GM04503 (cell line): ENCODE measurements at places on chromosomes 4 and X.

GRCh38 chr4:921830-922331, 10.2 kb downstream of the GAK start:
- DNase-seq = no peak

DNA sequence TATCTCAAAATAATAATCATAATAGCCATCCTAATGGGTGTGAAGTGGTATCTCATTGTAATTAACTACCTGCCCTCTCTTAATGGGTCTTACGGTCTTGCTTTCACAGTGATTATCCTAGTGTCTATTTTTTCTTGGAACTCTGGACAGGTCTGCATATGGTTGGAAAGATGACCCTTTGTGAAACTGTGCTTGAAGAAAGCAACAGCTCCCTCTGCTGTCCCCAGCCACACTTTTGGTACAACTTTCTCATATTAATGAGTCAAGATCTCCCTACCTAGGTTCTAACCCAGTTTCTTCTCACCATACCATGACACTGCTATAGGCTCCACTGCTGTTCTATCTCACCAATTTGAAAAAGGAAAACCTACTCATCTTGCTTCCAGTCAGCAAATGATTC, 2.4 kb downstream of the TFDP3 start:
- no peak for DNase-seq

DNA sequence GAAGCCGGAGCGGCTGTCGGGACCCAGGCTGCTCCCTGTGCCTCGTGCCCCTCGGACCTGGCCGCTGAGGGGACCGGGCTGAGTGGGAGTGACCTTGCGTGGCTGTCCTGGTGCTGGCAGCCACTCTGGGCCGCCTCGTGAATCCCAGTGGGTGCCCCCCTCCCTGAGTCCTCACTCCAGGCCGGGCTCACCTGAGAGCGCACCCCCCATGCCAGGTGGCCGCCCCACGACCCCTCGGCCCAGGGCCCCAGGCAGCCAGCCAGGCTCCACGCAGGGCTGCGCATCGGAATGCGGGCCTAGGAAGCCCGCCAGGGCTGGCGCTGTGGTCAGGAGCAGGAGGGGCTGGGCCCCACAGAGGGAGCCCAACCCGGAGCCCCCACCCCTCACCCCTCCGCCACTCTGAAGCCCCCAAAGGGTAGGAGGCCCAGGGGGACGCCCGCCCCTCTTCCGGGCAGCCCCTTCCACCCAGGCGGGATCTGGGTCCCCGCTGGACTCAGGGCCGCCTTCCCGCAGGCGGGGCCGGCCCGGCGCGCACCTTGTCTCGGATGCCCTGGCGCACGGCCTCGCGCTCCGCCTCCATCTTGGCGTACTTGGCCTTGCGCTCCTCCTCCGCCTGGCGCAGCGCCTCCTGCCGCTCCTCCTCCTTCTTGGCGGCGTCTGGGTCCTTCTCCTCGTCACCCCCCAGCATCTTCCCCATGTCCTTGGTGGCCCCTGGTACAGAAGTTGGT, 33.9 kb downstream of the CPLX1 start:
- no peak for DNase-seq

GRCh38 chrX:124023838-124024238, 62.3 kb downstream of the STAG2 start:
- DNase-seq = peak; percentile 18

GRCh38 chr4:161555689-161556660, 607.8 kb downstream of the FSTL5 start:
- no peak for DNase-seq

DNA sequence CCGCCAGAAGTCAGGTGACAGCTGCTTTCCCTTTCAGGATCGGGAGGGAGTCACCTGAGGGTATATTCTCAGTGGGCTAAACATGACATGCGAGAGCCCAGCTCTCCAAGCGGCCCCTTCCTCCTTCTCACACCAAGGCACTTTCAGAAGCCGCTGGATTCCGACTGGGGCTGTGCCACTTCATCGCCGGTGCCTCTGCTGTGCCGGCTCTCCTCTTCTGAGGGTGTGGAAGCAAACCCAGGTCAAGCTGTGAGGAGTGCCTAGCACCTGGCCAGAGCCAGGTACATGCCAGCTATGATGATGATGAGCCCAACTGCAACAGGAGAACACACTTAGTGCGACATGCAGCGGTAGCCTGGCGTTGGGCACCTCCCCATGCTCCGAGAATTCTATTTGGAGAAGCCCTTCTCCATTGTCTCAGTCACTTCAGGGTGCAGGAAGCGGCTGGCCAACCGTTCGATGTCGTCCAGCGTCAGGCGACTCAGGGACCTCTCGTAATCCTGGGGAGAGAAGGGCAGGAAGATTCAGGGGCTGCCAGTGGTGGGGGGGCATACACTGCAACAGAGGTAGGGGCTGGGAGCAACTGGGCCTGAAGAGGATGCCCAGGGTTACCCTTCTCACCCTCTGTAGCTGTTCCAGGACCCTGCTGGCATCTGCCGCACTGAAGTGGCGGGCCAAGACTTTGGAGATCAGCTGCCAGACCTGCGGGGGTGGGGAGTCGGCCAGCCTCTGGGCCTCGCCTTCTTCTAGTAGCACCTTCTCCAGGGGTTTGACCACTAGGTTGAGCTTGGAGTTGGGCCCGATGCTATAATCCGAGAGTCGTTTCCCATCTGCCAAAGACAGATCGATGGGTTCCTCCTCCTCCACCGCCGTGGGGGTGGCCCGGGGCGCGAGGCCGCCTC, 1.0 kb downstream of the UBL4A start:
- DNase-seq = no peak

DNA sequence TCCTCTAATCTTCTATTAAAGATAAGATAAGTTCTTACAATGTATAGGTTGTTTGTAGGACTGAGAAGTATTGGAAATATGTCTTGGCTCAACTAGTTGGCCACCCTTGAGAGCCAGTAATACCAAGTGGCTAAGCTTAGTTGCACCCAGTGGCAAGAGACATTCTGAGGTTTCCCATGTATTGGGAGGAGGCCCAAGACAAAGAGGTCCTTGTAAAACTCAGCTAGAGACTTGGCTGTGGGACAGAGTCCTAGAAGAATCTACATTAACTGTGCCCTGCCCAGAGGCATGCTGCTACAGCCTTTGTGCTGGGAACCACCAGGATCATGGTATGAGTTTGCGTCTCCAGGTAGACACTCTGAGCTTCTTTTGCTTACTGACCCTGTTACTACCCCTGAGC, 41.9 kb upstream of the SLC4A4 start:
- DNase-seq = no peak

- DNase-seq = no peak
Measured at GRCh38 chr4:105963461-105964400, 68.5 kb downstream of the NPNT start.

- no peak for DNase-seq
Measured at GRCh38 chr4:40575846-40576245, 53.8 kb downstream of the RBM47 start.

GRCh38 chr4:129583868-129584267, 487.9 kb downstream of the C4orf33 start:
- DNase-seq = no peak

DNA sequence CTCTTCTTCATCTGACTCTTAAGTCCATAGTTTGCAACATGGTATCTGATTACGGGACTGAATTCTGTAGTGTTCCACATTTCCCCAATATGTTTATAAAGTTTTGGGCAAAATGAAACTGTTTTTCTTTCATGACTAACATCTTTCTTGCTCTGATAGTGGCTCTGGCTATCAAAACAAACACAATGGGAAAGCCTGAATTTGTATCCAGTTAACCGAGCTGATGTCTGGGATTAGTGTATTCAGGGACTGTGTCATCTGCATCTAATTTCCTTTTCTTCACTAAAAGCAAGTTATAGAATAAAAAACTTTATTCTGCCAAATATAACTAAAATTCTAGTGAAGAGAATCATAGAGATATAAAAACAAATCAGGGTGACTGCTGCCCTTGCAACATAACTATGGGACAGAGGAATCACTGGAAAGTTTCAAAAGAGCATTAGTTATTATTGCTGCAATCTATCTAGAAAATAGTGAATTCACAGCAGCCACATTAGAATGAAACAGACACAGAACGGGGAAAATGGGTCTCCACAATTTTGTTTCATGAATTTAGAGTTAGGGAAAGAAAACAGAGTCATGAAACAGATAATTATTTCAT, 61.3 kb downstream of the ANTXR2 start:
- DNase-seq = peak; percentile 70

GRCh38 chr4:164081371-164081770, 586.9 kb downstream of the TMA16 start:
- no peak for DNase-seq

DNA sequence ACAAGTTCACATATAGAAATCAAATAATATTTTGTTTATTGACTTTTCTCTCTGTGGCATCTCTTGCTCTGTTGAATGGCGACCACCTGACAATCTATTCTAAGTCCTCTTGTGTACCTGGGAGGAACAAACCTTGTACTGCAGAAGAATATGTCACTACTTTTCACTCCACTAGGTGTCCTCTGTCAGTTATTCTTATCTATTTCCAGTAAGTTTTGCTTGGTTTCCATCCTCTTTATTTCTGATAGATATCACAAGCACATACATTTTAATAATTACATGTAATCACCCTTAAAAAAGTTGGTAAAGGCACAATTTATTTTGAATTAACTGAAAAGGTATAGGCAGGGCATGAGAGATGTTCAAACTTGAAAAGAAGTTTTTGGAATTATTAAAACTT, 238.4 kb downstream of the SNCA start:
- DNase-seq = no peak

DNA sequence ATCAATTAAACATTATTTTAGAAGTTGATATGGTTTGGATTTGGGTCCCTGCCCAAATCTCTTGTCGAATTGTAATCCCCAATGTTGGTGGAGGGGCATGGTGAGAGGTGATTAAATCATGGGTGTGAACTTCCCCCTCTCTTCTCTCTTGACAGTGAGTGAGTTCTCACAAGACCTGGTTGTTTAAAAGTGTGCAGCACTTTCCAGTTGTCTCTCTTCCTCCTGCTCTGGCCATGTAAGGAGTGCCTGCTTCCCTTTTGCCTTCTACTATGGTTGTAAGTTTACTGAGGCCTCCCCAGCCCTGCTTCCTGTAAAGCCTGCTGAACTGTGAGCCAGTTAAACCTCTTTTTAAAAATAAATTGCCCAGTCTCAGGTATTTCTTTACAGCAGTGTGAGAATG, 141.4 kb downstream of the GALNTL6 start:
- DNase-seq = no peak

DNA sequence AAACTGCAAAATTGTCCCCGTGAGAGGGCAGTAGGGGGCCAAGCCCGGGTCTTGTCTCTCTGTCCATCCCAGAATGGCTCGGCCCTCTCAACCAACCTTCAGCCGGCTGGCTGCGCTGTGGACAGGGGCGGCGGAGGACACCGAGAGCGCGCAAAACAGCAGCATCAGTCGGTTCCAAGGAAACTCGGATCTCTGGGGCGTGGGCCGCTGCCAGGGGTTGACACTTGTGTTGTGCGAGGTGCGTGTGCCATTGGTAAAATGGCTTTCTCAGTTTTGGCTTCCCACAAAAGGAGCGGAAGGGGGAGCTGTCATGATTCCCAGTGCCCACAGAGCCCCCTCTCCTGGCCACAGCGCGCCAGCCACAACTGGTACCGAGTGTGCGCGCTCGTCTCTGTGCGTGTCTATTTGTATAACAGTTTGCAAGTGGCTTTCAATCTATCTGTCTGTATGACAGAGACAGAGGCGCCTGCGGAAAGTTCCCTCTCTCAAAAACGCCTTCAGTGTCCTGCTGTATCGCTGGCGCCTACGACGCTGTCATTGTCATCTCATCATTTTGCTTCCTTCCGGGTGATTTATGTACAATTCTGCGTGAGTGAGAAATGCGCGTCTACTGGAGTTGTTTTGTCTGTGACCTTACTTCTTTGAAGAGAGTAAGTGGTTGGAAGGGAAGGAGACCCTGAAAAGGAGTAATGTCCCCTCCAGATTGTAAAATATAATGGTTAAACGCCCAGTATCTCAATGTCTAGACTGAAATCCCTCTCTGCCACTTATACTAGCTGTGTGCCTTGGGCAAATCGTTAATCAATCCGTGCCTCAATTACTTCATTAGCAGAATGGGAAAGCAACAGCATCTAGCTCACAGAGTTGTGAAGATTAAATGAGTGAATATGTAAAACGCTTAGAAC, 1.8 kb downstream of the DKK2 start:
- DNase-seq = no peak

DNA sequence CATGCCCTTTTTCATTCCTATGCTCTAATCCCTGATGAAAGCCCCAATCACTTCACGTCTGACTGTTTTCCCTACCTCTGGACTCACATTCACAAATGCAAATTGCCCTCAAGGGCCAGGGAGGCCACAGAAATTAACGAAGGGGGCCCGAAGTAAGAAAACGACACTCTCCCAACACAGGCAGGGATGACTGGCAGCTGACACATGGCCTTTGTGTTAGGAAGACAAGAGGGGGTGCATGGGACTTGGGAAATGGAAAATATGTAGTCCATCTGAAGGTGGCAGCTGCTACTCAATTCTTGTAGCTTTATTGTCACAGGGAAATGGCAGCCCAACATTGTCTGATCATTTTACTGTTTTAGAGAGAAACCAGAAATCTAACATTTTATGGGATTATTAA, 12.3 kb upstream of the SPARCL1 start:
- no peak for DNase-seq

- no peak for DNase-seq
Measured at GRCh38 chr4:147814376-147814775, 82.5 kb downstream of the ARHGAP10 start.

GRCh38 chrX:13747836-13748235, 13.3 kb downstream of the OFD1 start:
- no peak for DNase-seq

GRCh38 chr4:16505726-16506125, 279.5 kb upstream of the TAPT1 start:
- DNase-seq = no peak

DNA sequence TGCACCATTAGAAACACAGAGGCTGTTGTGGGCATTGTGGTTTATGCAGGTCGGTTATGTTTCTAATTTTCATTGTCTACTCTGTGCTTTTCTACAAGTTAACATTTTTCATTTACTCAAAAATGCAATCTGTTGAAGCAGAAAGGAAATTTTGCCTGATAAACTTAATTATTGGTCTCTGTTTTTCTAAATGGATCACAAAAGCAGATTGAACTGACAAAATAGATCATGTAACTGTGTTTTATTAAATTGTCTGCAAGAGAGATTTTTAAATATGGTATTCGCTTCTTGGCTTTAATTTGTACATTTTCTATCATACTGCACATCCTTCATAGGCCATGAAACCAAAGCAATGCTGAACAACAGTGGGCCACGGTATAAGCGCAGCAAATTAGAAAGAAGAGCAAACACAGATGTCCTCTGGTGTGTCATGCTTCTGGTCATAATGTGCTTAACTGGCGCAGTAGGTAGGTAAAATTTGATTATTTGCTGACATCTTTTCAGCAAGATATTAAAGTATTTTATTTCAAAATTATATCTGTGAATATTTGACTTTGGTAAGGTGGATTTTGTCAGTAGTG, 50.6 kb downstream of the ATP10D start:
- DNase-seq = no peak

GRCh38 chr4:4334798-4335520, 44.9 kb downstream of the ZBTB49 start:
- no peak for DNase-seq

- no peak for DNase-seq
Measured at GRCh38 chr4:2054217-2054616, 4.9 kb upstream of the NAT8L start.

- DNase-seq = no peak
Measured at GRCh38 chr4:78218260-78218659, 161.1 kb downstream of the FRAS1 start.
